ENCODE measurements at places on chromosomes 6 and 20.

GRCh38 chr6:118899948-118900347, 6.0 kb downstream of the ASF1A start:
- DNase-seq = no peak

DNA sequence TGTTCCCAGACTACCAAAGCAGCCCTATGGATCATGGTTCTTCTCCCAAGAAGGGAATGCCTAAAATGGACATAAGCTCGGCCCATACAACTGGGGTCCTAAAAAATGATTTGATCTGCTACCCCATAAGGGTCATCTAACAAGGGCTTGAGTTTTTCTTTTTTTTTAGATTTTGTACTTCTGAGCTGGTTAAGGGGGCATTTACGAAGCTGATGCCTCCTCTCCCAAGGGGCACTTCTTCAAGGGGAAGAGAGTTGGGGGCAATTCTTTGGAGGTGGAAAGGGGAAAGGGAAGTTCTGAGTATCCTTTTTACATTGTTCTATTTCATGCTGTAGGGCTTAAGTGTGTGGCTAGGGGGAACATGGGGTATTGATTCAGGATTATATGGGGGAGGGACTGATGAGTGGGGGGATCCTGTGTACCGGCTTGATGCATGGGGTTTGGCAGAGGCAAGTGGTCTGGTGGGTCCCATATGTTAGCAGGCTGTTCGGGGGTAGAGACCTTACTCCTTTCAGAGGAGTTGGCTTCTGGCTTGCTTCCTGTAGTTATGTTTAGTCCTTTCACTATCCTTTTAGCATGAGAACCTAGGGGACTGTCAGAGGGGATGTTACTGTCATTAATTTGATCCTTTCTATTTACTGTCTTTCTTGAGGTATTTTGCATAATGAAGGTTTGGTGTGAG, 8.1 kb upstream of the ZNFX1 start:
- DNase-seq = no peak

- no peak for DNase-seq
These were observed 16.6 kb upstream of the PLCB1 start for GRCh38 chr20:8115436-8115835.

- no peak for DNase-seq
These were observed 4.8 kb downstream of the RAB23 start for GRCh38 chr6:57217270-57217669.

- DNase-seq = no peak
These were observed 248.8 kb upstream of the MAP3K7 start for GRCh38 chr6:90835596-90836212.

Measured in AG04449 (cell line).